ENCODE measurements at places on chromosomes 4 and X. TPM values are rescaled to one million over a fixed set of nuclear protein-coding genes. Genes with fewer than 3 reads are reported as not detected.

DNA sequence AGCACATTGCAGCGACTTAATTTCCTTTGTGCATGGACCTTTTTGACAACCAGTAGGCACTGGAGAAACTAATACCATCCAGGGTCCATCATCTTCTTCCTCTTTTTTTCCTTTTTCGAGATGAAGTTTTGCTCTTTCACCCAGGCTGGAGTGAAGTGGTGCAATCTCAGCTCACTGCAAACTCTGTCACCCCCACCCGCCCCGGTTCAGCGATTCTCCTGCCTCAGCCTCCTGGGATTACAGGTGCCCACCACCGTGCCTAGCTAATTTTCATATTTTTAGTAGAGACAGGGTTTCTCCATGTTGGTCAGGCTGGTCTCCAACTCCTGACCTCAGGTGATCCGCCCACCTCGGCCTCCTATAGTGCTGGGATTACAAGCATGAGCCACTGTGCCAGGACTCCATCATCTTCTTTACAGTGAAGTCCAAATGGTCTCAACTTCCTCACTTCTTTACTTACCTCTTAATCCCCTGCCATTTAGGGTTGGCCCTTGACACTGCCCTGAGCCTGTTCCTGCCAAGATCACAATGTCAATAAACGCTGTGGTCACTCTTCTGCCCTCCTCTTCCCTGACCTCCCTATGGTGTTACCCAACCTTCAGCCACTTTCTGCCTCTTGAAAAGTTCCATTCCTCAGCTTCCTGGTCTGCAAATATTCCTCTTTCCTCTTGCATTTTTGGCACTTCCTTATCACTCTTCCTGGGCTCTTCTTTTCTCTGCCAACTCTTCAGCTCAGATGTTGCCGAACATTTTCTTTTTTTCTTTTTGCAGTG is 119.8 kb upstream of the SLC34A2 start:
- no peak for DNase-seq

DNA sequence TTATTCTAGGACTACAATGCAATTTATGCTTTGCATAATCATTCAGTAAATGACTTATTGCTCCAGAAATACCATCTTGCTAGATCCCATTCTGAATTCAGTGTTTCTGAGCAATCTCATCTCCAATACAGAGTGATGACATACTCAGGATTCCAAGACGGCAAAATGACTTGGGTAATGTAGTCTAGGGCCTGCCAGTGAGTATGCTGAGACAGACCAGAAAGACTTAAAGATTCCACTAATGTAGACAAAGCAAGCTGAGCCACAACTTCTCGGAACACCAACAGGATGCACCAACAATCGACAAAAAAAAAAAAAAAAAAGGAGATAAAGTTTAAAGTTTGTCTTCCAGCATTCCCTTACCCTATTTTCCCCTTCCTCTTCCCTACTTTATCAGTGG is 919 bp upstream of the SEC24B start:
- peak; percentile 67 for DNase-seq

Gene CT45A1
- not detected for polyA plus RNA-seq

DNA sequence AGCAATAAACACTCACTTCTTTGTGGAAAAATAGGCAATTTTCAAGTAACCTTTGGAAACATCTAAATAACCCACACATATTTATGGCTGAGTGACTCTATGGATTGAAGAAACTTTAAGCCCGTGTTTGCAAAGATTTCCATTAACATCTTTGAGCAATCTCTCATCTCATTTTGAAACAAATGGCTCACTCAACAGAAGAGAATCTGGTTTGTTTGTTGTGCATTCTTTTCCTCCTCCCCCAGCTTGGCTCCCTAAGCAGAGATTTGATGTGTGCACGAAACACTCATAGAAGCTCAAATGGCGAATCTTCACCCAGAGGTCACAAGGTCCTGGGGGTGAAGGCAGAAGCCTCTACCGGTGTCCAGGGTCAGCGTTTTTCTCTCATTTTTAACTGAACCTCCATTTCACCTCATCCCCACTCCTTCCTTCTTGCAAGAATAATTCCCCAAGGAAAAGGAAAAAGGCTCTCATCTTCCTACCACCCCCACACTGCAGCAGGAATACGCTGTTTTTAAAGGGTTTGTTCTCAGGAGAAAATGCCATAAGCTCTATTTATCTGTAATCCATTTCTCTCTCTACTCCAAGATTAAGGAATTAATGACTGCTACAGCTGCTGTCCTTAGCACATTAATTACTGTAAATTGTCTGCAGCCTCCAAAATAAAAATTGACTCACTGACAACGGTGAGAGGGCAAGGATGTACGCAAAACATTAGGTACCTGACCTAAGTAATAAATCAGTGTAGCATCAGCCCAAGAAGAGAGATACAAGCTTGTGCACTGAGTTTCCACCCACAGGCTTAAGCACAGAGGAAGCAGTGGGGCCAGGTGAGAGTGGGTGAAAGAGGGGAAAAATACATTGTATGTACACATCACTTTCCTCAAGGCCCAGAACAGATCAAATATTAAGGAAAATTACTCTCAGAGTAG is 307.6 kb upstream of the NOCT start:
- no peak for DNase-seq

Gene MAGEA9B
- polyA plus RNA-seq, result not detected

DNA sequence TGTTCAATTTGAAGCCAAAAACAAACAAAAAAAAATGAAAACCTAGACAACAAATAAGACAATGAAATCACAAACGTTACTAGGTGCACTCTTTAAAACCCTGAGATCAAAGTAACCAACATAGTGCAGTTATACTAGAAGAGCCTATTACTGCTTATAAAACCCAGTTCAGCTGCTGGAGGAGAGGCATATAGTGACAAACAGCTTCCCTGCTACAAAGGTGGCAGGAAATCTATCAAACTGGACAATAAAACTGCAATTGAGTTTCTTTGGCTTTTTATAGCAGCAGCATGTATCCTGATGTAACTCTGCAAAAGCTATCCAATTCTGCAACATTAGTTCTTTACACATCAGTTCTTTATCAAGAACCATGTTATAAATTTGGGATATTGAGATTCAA is 155.6 kb downstream of the LRBA start:
- no peak for DNase-seq

GRCh38 chrX:47264483-47265173 is 31.8 kb downstream of the USP11 start:
- no peak for DNase-seq

DNA sequence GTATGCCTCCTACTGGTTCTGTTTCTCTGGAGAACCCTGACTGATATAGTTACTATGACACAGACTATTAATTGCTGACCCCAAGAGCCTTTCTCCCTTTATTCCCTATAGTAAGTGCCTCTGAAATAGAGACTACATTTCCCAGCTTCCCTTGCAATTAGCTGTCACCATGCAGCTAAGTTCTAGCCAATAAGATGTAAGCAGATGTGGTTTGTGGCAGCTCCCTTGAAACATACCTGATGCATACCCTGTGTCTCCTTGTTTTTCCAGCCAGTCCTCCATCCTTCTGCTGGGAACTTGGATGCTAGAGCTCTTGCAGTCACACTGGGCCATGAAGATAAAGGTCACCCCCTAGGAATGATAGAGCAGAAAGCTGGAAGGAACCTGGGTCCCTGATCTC is 9.7 kb upstream of the TMEM165 start:
- DNase-seq, result no peak

Gene PRRG3
- polyA plus RNA-seq, result 0.63 TPM
